Calu3 (cell line): ENCODE measurements at places on chromosomes 16 and 17. TPM values are rescaled to one million over a fixed set of nuclear protein-coding genes. Genes with fewer than 3 reads are reported as not detected.

The TP53TG3C gene
- total RNA-seq, result not detected in 2 replicates

The CANT1 gene
- total RNA-seq, result 95.7 and 115 TPM in 2 replicates

DNA sequence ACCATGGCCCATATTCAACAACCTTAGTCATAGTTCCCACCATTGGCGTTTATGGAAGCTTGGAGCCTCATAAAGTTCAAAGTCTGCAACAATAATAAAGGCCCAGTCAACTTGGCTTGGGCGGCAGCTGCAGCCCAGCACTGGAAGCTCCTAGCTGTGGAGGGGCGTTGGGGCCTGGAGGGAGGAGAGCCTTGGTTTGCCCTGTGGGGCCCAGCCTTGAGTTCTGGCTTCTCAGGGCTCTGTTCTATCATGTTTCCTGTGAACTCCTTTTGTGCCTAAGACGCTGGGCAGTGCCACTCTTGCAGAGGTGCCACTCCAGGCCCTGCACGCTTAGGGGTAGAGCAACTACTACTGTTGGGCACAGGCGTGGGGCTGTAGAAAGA, 927 bp upstream of the ENGASE start:
- DNase-seq, result no peak

DNA sequence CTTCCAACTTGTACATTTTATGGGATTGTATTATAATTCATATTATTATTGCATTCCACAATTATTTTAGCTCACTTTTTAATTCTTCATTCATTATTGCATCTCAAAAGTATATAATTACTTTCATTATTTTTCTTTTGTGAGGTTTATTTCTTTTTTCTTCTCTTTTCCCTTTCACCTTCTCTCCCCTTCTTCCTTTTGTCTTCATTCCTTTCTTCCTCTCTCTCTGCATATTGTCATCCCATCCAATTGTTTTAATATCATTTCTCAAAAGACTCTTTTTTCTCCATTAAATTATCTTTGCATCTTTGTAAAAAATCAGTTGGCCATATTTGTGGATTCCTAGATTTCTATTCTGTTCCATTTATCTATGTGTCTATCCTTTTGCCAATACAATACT, 17.3 kb downstream of the DYNLL2 start:
- no peak for DNase-seq

DNA sequence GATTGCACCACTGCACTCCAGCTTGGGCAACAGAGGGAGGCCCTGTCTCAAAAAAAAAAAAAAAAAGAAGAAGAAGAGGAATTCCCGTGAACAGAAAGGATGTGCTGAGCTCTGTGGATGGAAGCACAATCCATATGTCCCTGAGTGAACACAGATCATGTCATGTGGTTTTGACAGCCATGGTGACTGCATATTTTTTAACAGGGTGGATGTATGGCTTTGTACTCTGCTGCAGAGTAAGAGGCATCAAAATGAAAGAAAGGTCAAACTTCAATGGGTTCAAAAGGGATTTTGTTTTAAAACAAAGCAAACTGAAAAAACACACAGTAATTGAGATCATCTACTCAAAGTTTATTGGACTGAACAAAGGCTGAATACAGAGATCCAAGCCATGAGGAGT, 31.5 kb downstream of the MXRA7 start:
- DNase-seq, result no peak

DNA sequence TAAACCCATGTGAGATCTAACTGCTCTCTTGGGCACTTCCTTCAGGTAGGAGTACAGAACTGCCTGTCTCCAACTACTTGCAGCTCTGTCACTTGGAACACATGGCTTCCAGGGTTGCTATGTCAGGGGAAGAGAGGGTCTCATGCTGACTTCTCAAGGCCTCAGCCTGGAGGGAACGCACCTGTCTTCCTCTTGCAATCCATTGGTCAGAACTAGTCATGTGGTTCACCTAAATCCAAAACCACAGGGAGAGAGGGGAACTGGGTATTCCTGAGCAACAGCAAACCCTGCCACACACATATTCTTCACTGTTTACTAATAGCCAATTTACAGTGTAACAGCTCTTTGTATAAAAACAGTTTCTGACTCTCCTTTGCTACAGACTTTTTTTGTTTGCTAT, 206.1 kb downstream of the KCNJ2 start:
- DNase-seq, result no peak

- no peak for DNase-seq
These were observed 48.8 kb downstream of the MRM3 start for GRCh38 chr17:830950-831349.

DNA sequence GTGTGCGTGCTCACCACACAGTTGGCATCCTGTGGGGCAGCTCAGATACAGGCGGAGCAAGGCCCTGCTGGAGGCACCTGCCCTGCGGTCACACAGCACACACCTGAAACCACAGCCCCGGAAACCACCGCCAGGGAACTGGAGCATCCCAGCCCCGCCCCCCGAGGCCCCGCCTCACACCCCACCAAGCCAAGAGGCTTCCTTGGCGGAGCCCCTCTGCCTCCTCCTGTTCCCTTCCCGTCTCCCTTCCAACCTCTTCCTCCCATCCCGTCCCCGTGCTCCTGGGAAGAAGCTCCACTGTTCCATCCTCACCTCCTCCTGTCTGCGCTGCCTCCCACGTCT, 205.5 kb downstream of the NTN1 start:
- DNase-seq, result peak; percentile 15

DNA sequence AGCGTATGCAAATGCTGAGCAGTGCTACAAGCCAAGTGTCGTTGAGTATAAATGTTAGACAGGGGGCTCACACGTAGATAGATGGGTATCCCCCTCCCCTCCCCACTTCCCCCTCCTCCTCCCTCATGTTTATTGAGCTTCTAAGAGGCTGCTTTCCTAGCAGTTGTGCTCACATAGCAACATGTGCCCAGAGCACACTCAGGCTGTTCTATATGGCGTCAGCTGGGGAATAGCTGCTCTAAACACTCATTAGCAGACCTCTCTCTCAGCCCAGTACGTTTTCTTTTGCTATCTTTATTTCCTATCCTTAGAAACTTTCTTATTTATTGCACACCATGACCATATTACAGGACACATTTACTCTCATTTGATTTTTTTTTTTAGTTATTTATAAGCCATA, 1.8 kb downstream of the KCNJ2 start:
- DNase-seq, result no peak

DNA sequence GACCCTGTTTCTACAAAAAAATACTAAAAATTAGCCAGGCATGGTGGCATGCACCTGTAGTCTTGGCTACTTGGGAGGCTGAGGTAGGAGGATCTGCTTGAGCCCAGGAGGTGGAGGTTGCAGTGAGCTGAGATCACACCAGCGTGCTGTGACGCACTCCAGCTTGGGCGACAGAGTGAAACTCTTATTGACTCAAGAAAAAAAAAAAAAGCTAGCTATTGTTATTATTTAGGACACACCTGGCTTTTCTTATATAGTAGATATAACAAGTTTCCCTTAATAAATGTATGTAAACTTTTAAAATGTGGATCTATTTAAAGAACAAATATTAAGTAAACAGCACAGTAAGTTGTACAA, 1.8 kb downstream of the RABEP2 start:
- DNase-seq, result no peak

- no peak for DNase-seq
These were observed 56.6 kb upstream of the NLK start for GRCh38 chr17:27985736-27986399.
